ENCODE measurements at places on chromosomes 2 and 18. TPM values are rescaled to one million over a fixed set of nuclear protein-coding genes. Genes with fewer than 3 reads are reported as not detected.

DUSP2 gene
- 0.38 TPM for total RNA-seq

PPP1CB gene
- 115 TPM for total RNA-seq

FN1 gene
- 307 TPM for total RNA-seq

WDR54 gene
- 88.9 TPM for total RNA-seq

CLEC4F gene
- total RNA-seq, result not detected

CAPN14 gene
- 0.05 TPM for total RNA-seq

CFAP210 gene
- total RNA-seq, result 0.30 TPM

CYP20A1 gene
- 10.0 TPM for total RNA-seq

CFC1 gene
- 0.09 TPM for total RNA-seq

INHA gene
- total RNA-seq, result 0.47 TPM

PKDCC gene
- 23.8 TPM for total RNA-seq

EGR4 gene
- 0.33 TPM for total RNA-seq

OTX1 gene
- 3.8 TPM for total RNA-seq

LHCGR gene
- not detected for total RNA-seq

ABCG8 gene
- not detected for total RNA-seq

CHCHD5 gene
- total RNA-seq, result 57.8 TPM

CTAGE1 gene
- total RNA-seq, result not detected

HOXD3 gene
- total RNA-seq, result 0.18 TPM

ORC2 gene
- 14.0 TPM for total RNA-seq

RESP18 gene
- not detected for total RNA-seq

TYMS gene
- total RNA-seq, result 178 TPM

PSD4 gene
- 11.5 TPM for total RNA-seq

BUB1 gene
- total RNA-seq, result 49.0 TPM

ABCB11 gene
- total RNA-seq, result 0.02 TPM

TRIM43 gene
- total RNA-seq, result not detected

ACADL gene
- 0.14 TPM for total RNA-seq

SNTG2 gene
- not detected for total RNA-seq

B3GNT7 gene
- total RNA-seq, result 2.3 TPM

ELOA2 gene
- not detected for total RNA-seq

TMEM178A gene
- total RNA-seq, result 0.08 TPM

IKZF2 gene
- 0.37 TPM for total RNA-seq

SCYGR4 gene
- total RNA-seq, result not detected

SP140L gene
- total RNA-seq, result 3.0 TPM

AMER3 gene
- total RNA-seq, result not detected

ZNF532 gene
- 22.9 TPM for total RNA-seq

SLC9A4 gene
- not detected for total RNA-seq

CHMP1B gene
- total RNA-seq, result 49.4 TPM

CEP68 gene
- total RNA-seq, result 11.5 TPM
